ENCODE measurements at places on chromosomes 3 and 15.

GRCh38 chr3:50612234-50612882 lies 784 bp upstream of the CISH start:
- DNase-seq = no peak

- DNase-seq = no peak
These were observed 131.4 kb downstream of the IQCH start for GRCh38 chr15:67385971-67386370.

DNA sequence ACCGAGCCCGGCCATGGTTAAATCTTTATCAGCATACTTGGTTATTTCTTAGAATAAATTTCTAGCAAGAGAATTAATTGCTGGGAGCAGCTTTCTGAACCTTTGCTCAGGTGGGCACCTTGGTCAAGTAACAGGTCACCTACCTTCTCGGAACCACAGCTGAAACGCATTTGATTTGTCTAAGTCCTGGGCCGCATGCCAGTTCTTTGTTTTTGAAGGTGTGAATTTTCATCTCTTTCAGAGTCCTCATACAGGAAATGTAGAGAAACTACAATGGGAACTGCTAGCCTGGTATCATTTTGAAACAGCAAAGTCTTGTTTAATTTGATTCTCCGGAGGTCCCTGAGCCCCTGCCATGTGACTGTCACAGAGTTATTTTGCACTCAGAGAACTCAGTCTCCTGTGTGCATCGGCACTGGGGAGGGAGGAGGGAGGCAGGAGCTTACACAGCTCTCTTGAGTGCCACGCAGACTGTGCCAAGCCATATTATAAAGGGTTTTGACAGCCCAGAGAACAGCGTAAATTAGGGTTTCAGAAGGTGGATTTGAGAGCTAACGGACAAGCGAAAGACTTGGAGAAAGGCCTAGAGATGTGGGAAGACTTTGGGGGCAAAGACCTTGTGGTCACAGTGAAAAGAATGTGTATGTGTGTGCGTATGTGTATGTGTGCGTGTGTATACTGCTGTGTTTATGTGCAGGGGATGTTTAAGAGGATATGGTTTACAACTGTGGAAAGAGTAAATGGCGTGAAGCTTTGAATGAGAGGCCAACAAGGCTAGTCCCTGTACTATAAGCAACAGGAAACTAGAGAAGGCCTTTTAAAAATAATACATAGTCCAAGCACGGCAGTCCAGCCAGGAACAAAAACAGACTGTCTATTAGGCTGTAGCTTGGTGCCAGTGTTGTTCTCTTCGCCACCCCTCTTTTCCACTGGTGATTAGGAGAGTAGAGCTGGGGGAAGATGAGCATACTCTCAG lies 61.8 kb upstream of the ATP13A3 start:
- DNase-seq = no peak

DNA sequence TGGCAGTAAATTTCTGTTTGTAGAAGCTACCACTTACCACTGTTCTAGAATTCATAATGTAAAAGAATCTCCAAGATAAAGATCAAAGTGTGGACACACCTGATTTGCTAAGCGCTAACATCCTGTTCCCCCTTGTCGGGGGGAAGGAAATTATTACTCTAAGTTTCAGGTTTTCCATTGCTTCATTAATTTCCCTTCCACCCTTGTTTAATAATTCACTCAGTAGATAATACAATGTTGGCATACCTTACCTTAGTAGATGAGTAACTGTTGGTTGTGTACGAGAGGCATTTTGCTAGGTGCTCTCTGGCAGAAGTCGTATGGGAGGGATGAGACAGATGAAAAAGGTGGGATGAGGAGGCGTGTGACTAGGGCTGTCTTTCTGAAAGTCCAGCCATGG lies 641.2 kb upstream of the ARRDC4 start:
- DNase-seq = no peak

DNA sequence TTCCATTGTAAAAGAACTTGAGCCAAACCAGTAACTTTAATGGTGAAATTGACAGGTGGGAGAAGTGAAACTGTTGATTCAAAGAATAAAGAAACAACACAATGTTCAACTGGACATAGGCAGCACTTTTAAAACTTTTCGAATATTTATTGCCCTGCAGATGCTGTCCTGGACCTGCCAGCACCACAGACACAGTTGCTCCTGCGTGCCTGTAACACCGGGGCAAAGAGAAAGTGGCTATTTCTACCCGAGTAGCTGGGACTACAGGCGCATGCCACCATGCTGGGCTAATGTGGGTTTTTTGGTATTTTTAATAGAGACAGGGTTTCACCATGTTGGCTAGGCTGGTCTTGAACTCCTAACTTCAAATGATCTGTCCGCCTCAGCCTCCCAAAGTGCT lies 7.4 kb downstream of the IL5RA start:
- DNase-seq = no peak

- DNase-seq = no peak
These were observed 60.0 kb downstream of the RPL22L1 start for GRCh38 chr3:170809975-170810357.

DNA sequence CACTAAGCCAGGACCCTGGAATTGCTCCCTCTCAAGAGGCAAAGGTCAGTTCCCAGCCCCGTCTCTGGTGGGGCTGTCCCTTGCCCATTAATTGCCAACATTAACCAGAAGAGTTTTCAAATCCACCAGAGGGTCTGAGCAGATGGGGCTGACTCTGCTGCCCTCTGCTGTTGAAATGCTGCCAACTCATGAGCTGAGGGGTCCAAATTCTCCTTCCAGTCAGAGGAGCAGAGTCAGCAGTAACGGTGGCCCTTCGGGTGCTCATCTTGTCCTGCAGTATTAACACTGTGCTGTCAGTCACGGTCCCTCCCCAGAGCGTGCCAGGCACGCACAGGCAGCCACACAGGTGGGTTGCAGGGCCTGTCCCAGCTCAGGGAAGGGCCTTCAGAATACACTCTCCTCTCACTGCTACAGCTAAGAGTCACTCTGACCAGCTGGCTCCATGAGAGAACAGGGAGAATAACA lies 10.7 kb upstream of the SPTBN5 start:
- DNase-seq = peak; percentile 3

- no peak for DNase-seq
These were observed 3.7 kb downstream of the CHRNA3 start for GRCh38 chr15:78617076-78617475.

Data from NCI-H748 treated with DMSO at 0.1 percent for 48 hours (cell line).